Prostate gland (tissue), 2 donors: ENCODE measurements at places on chromosomes 12 and 14. TPM values are rescaled to one million over a fixed set of nuclear protein-coding genes. Genes with fewer than 3 reads are reported as not detected.

Gene GUCY2C
- not detected for total RNA-seq

Gene TPH2
- total RNA-seq: not detected

Gene ESYT1
- total RNA-seq: 66.8 TPM

Gene JPH4
- total RNA-seq: 17.8 TPM

Gene GALNT16
- total RNA-seq: 6.9 TPM

Gene C14orf180
- total RNA-seq: not detected

Gene MYF6
- 2.5 TPM for total RNA-seq

Gene DYRK4
- 42.2 TPM for total RNA-seq

Gene OR4L1
- not detected for total RNA-seq

Gene GCH1
- total RNA-seq: 4.9 TPM

Gene CD163
- 10.6 TPM for total RNA-seq

Gene FRS2
- total RNA-seq: 39.5 TPM

Gene DNAI7
- total RNA-seq: 3.8 TPM
